ENCODE measurements at places on chromosomes 16 and 17. TPM values are rescaled to one million over a fixed set of nuclear protein-coding genes. Genes with fewer than 3 reads are reported as not detected.

GRCh38 chr17:13777003-13777402 lies 175.3 kb upstream of the HS3ST3A1 start:
- DNase-seq, result no peak

DNA sequence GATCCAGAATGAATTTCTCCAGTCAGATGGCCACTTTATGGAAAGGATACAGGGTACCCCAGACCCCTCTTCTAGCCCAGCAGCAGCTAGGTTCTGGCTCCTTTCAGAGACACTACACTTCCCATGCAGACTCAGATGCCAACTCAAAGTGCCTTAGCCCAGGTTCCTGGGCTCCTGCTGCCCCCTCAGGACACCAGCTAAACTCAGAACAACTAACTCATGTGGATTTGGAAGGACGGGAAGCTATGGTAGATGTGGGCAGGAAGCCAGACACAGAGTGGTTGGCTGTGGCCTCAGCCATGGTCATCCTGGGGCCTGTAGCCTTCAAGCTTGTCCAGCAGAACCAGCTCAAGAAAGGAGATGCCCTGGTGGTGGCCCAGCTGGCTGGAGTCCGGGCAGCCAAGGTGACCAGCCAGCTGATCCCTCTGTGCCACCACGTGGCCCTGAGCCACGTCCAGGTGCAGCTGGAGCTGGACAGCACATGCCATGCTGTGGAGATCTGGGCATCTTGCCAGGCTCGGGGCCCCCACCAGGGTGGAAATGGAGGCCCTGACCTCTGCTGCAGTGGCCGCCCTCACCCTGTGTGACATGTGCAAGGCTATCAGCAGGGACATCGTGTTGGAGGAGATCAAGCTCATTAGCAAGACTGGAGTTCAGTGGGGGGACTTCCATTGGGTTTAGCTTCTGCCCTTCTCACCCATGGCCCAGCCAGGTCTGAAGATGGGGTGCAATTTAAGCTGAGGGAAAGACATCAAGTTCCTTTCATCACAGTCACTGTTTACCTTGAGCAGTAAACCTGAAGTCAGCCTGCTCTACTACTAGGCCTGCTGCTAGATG lies 111.8 kb downstream of the N4BP1 start:
- DNase-seq, result no peak

DNA sequence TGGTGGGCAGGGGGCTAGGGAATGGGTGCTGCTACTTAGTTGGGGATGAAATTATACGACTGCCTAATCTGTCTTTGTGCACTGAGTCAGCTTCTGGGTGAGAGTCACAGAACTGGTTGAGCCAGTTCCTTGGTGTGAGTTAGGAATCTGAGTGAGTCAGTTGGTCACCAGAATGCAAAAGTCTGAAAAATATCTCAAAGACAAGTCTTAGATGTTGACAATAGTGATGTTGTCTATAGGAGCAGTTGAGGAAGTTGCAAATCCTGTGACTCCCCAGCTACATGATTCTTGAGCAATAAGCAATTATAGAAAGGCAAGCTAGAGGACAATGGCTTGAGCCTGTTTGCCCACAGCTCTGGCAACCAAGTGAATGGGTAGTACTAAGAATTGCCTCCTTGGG lies 399.2 kb downstream of the CNTNAP4 start:
- no peak for DNase-seq

DNA sequence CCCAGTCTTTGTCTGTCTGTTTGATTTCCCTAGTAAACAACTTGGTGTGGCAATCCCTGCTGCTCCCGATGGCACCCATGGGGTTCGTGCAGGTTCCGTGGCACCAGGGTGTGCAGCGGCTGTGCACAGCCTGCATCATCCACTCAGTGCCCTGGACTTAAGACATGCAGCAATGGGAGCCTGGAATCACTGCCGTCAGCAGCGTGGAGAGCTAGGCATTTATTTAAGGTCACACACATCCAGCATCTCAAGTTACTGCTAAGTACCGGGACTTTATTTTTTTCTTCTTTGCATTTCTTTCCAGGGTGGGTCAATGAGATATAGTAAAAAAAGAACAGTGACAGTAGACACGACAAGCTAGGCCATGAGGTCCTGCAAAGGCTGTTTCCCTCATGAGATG lies 2.8 kb downstream of the DHRS7C start:
- DNase-seq, result no peak

DNA sequence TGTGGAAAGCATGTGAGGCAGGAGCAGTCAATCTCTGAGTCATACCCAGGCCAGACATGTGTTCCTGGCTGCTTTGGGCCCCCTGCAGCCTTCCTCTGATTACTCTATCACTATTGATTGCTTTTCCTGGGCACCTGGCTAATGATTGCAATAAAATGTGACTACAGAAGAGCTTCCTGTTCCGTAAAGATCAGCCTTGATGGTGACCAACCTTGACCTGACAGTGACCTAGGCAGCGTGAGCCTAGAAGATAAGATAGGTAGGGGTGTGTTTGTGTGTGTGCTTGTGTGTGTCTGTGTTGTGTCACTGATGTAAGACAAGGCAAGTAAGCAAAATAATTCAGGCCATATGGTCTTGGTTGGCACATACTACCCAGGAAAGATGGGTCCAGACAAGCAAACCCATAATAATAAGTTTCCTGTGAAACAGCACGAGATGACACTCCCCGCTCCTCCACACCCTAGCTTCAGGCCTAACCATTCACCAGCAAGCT lies 367.7 kb upstream of the CDH11 start:
- DNase-seq, result no peak

DNA sequence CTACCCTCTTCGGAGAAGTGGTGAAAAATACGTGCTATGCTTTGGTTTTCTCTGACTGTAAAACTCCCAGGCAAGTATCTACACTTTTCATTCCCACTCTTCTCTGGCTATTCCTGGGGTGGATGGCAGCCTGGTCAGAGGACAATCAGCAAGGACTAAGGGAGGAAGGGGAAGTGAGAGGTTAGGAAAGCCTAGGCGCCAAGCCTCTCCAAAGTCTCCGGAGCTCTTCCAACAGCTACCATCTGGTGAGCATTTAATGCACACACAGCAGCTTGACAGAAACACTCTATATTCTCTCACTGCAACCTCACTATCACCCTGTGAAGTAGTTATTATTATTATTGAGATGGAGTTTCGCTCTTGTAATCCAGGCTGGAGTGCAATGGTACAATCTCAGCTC lies 65.1 kb downstream of the WSCD1 start:
- no peak for DNase-seq

The ZG16 gene
- not detected for total RNA-seq

DNA sequence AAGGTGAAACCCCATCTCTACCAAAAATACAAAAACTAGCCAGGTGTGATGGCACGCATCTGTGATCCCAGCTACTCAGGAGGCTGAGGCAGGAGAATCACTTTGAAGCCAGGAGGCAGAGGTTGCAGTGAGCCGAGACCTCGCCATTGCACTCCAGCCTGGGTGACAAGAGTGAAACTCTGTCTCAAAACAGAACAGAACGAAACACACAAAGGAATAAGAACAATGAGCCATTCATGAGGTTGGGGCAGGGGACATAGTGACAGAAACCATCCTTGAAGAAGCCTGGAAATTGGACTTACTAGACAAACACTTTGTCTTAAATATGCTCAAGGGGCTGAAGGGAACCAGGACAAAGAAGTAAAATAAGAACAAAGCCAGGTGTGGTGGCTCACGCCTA lies 39.4 kb downstream of the WDR45B start:
- DNase-seq, result no peak

DNA sequence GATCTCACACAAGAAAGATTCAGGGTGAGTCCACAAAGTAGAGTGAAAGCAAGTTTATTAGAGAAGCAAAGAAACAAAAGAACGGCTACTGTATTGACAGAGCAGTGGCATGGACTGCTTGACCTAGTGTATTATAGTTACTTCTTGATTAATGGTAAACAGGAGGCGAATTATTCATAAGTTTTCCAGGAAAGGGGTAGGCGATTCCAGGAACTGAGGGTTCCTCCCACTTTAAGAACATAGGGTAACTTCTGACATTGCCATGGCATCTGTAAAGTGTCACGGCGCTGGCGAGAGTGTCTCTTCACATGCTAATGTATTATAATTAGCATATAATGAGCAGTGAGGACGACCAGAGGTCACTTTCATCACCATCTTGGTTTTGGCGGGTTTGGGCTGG lies 93.2 kb downstream of the CACNG3 start:
- DNase-seq, result no peak

GRCh38 chr16:57061084-57061905 lies 31.1 kb upstream of the CPNE2 start:
- no peak for DNase-seq

The BRICD5 gene
- total RNA-seq, result 20.4 TPM

The PDILT gene
- not detected for total RNA-seq

GRCh38 chr16:81486540-81487061 lies 42.0 kb downstream of the CMIP start:
- no peak for DNase-seq

- DNase-seq, result no peak
Measured at GRCh38 chr16:54253118-54253517, 33.5 kb downstream of the IRX3 start.

GRCh38 chr16:88638323-88639230 lies at the start of gene IL17C:
TSS of gene IL17C (plus strand) at chr16:88638572. CDS start at chr16:88638642, 70 bp downstream.
- peak; percentile 39 for DNase-seq

DNA sequence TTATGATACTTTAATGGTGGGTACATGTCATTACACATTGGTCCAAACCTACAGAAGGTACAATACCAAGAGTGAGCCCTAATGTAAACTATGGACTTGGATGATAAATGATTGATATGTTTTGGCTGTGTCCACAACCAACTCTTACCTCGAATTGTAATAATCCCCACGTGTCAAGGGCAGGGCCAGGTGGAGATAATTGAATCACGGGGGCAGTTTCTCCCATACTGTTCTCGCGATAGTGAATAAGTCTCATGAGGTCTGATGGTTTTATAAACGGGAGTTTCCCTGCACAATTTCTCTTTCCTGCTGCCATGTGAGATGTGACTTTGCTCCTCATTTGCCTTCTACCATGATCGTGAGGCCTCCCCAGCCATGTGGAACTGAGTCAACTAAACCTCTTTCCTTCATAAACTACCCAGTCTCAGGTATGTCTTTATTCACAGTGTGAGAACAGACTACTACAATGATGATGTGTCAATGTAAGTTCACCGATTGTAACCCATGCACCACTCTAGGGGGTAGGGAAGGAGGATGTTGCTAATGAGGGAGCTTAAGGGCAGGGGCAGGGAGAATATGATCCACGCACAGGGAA lies 7.0 kb upstream of the METTL22 start:
- DNase-seq, result no peak
